ENCODE measurements at places on chromosomes 4 and X. TPM values are rescaled to one million over a fixed set of nuclear protein-coding genes. Genes with fewer than 3 reads are reported as not detected.

Gene XK
- 0.11 TPM for total RNA-seq

DNA sequence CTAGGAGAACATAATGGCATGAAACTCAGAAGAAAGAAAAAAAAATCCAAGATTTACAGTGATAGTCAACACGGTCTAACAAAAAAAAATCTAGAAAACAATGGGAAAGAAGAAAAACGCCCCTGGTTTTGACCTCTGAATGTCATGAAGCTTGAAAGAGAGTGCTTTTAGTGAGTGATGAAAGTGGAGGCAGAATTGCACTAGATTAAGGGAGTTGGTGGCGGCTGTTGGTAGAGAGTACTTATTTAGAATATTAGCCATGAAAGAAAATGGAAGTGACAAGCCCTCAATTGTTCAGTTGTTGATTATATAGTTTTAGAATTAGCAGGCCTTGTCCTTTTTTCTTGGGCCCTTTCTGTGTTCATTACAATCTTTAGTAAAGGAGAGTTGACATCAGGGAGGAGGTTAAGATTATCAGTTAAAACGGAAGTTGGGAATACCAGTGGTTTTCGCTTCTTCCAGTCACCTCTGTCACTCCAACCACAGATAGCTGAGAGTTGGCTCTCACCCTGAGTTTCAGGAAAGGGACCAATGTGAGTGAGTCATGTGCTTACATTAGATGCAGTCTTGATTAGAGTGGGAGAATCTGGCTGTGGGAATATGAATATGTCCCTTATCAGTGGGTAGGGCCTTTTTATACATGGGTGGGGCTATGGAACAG, 29.7 kb downstream of the EREG start:
- no peak overlapping the region for H3K4me3 ChIP-seq
- H3K27me3 ChIP-seq = no peaks in the 10 kb centered on the region
- H3K36me3 ChIP-seq = peaks cover 4% of the 10 kb centered on the region
- H3K27ac ChIP-seq = no peak overlapping the region
- no peak for DNase-seq

DNA sequence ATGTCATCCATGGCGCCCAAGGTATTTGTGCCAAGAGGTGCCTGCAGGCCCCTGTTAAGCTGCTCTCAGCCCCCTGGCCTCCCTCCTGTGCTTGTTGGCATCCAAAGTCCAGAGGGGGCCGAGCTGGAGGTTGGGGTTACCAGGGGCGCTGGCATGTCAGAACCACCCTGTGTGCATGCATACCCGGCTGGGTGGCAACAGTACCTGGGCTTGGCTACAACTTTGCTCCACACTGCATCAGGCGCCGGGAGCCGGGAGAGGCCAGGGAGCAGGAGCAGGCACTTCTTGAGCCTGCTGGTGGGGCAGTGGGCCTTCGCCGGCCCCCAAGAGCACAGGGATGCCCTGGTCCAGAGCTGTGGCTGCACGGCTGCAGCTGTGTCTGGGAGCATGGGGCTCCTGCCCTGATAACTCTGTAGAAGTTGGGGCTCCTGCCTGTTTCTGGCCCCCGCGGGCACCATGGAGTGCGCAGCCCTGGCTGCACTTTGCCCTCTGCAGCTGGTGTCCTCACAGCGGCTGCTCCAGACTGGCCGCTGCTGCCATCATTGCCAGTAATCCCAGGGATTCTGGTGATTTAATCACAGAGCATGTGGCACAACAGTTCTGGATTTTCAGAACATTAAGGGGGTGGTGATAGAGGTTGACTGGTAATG, 130.3 kb downstream of the ARHGAP10 start:
- H3K27me3 ChIP-seq = no peaks in the 10 kb centered on the region
- H3K27ac ChIP-seq = no peak overlapping the region
- no peaks in the 10 kb centered on the region for H3K4me1 ChIP-seq
- H3K36me3 ChIP-seq = no peaks in the 10 kb centered on the region

- H3K36me3 ChIP-seq = peaks cover 65% of the 10 kb centered on the region
- no peaks in the 10 kb centered on the region for H3K4me1 ChIP-seq
- no peak for DNase-seq
- H3K27me3 ChIP-seq = no peaks in the 10 kb centered on the region
Observed at GRCh38 chrX:124086411-124086810, 124.9 kb downstream of the STAG2 start.
